ENCODE measurements at places on chromosomes 6 and 20.

DNA sequence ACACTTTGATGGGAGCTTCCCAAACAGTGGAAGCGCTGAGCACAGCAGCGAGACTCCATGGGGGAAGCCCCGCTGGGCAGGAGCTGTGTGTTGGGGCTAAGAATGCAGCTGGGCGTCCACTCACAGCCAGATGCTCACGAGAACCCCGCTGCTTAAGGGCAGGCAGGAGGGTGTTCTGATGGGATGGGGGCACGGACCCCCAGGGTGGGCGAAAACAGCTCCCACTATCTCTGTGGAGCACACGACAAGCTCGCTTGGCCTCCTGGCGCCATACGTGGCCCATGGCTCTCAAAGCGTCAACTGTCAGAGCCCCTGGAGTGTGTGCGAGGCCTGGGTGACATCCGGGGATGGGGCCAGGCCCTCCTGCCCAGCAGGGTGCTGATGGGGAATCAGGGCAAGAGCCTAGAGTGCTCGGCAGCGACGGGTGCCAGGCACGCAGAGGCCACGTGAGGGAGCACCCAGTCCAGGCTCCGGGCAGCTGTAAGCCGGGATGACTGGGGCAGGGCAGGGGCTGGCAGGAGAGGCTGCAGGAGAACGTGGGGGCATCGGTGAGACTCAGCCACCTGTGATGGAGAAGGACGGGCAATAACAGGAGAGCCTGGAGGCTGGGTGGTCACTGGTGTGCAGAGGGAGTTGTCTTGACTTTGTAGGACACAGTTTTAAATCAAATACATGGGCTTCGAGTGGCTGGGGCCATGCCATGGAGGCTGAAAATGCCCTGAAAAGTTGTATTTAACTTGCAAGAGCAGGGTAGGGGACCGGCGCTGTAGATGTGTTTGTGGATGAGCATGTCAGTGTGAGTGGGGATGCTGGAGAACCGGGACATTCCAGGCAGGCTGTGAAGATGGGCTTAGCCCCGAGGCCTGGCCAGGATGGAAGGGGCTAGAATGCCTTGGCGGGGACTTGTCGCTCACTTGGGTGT is 27.3 kb downstream of the PYGB start:
- DNase-seq = no peak

DNA sequence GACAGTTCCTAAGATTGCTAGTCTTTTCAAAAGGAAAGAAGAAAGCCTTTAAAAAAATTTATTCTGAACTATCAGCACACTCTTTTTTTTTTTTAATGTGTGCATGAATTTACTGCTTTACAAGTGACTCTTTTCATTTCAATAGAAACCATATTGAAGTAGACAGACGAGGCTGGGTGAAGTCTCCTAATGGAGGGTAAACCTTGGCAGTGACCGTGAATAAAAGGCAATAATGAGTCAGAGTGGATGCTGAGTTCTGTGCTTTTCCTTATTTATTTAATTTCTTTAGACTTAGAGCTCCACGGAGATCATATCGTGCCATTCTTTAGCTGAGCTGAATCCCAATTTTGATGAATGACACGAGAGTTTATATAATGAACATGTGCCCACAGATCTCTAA is 196.9 kb downstream of the PRL start:
- no peak for DNase-seq

DNA sequence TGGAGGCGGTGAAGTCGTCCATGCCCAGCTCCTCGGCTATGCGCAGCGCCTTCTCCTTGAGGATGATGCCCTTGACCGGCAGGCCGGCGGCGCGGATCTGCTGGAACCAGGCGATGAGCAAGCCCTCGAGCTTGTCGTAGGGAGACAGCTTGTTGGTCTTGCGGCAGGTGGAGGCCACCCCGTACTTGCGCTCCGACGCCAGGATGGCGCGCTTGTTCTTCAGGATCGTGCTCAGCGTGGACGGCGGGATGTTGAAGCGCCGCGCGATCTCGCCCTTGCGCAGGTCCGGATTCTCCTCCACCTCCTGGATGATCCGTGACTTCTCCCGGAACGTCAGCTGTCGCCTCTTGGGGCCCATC is 435 bp downstream of the CENPB start:
- DNase-seq = peak; percentile 80

GRCh38 chr6:48542191-48542590 is 431.2 kb upstream of the PTCHD4 start:
- no peak for DNase-seq

DNA sequence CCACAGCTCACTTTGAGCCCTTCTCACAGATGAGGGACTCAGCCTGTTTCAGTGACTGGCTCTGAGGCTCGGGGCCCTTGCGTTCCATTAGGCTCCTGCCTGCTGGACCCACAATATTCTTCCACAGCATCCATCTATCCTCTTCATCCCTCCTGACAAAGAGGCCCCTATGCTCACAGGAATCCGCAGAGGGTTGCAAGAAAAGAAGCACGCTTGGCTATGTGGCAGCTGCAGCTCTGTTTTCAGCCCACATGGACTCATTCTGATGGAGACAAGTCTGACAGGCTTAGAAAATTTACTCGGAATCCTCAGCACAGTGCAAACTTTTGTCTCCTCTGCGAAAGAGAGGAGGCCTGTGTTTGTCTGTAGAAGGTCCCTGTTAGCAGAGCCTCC is 207.5 kb downstream of the SYNDIG1 start:
- DNase-seq = no peak

DNA sequence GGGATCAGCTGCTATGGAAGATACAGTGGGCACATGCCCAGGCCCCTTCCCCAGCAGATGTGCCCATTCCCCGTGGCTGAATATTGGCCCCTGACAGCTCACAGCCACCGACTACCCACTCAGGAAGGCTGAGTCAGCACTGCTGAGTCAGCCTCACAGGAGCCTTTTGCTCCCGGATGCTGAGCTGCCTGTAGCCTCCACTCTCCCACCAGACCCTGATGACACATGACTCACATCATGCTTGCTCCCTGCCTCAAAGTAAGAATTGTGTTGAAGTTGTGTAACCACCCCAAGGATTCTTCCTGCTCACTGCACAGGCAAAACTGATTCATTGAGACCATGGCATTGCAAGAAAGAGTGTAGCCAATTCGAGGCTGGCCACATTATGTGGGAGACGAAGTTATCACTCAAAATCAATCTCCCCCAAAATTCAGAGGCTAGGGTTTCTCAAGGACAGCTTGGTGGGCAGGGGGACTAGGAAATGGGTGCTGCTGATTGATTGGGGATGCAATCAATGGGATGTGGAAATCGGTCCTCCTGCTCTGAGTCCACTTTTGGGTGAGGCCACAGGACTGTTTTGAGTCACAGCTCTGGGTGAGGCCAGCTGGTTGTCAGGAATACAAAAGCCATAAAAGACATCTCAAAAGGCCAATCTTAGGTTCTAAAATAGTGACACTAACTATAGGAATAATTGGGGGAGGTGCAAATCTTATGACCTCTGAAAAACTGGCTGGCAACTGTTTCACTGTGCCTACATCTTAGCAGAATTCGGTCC is 556.6 kb upstream of the CDH4 start:
- no peak for DNase-seq

DNA sequence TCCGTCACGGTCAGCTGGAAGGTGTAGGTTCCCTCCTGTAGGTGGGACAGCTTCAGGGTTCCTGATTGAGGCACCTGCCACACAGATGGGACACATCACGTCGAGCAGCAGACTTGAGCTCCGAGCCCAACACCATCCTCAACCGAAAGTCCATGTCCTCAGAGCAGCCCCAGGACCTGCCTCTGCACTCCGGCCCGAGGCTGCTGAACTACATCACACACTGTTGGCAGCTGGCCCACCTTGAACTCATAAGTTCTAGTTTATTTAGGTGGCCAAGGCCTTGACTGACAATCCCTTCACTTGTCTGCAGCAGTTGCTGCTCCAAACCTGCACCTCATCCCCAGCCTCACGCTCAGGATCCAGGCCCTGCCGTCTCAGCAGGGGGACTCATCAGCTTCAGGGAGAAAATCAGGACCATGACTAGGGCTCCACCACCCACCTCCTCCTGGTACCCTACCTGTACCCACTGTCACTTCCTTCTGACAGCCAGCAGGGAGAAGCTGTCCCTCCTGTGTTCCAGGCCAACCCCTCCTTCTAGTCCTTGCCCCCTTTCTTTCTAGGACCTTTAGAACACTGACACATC is 21.0 kb downstream of the LRP11 start:
- DNase-seq = no peak

DNA sequence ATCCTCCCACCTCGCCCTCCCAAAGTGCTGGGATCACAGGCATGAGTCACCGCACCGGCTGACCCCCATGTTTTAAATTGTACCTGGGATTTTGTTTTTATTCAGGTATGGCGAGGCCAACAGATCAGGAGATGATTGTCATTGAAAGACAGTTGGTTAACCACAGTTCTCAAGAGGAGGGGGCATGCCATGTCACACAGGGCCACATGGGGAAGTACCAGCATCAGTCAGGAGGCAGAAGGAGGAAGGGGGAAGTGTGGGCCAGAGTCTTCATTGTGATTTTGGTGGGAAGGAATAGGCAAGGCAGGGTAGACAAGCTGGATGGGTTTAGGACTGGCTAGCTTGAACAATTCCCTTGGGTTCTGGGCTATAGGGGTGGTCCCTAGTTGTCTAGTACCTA is 9.9 kb upstream of the MMP9 start:
- no peak for DNase-seq

DNA sequence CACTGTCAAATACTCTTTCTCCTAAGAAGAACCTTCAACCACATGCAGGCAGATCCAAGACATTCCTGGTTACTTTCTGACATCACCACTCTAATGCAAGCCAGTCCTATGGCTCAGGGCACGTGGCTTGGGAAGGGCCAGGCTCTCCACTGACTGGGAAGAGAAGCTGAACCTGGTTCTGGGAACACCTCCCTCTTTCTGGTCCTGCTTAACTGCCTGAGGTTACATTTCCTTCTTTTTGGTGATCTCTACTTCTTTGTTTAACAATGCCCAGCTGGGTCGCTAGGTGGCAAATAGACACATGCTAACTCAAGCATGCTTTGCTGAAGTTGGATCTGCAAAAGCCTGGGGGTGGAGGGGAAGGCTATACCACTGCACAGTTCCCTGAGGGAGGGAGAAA is 249.8 kb downstream of the GMDS start:
- DNase-seq = no peak

- no peak for DNase-seq
Observed at GRCh38 chr6:31138982-31139381, at the start of gene PSORS1C2. TSS of gene PSORS1C2 (minus strand) at chr6:31139066. CDS start at chr6:31139026, 40 bp downstream.

DNA sequence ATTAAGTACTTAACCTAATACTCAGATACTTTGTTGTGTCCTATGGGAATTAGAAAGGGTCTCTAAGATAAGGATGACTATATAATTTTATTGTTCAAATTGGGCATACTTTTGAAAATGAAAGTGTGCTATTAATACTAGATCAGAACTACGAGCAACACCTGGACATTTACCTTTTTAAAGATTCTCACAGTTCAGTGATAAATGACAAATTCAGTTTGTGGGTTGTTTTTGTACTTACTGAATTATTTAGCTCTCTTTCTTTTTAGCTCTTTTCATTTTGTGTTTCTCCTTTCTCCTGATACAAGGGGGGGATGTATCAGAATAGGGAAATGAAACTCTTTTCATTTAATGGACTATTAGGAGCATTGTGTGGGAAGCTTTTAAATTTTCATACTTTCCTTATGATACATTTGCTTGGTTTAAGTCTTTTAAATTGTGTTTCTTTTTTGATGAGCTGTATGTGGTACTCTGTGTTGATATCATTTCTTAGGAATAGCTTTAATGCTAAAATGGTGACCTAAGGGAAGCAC is 47.5 kb downstream of the PHF3 start:
- DNase-seq = no peak

DNA sequence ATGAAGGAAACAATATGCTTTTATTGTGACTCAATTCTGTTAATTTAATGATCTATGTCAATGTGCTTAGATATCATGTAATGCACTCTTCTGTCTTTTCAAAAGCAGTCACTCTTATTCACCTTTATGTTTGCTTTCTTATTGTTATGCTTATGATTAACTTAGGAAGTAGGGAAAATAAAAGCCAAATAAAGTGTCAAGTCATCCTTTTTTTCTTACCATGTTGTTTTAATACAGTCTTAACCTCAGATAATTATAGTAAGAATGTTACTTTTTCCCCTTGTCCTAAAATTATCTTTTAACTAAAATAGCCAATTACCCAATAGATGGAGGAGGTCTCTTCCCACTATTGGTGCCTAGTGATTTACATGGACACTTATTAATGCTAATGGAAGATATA is 72.6 kb downstream of the TFAP2B start:
- no peak for DNase-seq

DNA sequence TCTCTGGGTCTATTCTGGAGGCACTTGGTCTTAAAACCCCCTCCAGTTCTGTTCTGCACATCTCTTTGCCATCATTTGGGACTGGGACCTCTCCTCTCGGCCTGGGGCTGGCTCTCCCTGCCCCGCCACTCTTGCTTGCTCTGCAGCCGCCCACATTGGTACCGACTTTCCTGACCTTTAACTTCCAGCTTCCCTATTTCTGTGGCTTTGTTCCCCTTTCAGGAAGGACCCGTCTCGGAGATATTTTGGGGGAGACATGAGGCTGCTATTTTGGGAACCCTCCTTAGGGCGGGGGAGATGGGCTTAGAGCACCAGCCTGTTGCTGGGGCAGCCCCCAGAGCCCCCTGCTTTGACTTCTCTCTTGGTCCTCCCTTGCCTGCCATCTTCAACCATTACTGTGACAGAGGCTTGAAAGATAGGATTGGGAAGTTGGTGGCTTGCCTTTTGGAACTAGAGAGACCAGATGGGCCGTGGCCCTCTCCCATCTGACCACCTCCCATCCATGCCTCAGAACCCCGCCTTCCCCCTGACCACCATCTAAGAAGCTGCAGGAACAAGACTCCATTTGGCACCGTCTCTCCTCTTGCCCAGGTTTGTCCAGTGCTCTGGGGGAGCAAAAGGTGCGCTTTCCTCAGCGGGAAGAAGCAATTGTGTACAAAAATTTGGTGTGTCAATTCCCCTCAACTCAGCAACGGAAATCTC is 914 bp downstream of the TREM2 start:
- no peak for DNase-seq

GRCh38 chr6:121443971-121444541 is 8.6 kb downstream of the GJA1 start:
- DNase-seq = no peak

DNA sequence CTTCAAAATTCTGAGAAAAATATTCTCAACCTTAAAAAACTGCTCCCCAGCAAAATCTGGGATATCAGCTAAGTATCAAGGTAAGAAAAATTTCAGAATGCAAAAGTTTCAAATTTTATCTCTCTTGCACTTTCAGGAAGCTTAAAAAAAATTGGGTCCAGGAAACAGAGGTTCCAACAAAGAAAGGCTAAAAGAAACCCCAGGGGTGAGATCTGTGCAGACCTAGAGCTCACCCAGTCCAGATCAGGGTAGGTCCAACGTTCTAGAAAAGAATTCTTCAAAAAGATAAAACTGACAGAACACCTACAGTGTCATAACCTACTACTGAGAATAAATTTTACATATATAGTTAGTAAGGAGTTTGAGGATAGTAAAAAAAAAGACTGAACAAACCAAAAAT is 23.5 kb downstream of the ILRUN start:
- DNase-seq = no peak

All from right kidney (tissue), 9 donors.